ENCODE measurements at places on chromosomes 3 and 15.

GRCh38 chr3:62154457-62155148 is 218.7 kb downstream of the FEZF2 start:
- DNase-seq = no peak

DNA sequence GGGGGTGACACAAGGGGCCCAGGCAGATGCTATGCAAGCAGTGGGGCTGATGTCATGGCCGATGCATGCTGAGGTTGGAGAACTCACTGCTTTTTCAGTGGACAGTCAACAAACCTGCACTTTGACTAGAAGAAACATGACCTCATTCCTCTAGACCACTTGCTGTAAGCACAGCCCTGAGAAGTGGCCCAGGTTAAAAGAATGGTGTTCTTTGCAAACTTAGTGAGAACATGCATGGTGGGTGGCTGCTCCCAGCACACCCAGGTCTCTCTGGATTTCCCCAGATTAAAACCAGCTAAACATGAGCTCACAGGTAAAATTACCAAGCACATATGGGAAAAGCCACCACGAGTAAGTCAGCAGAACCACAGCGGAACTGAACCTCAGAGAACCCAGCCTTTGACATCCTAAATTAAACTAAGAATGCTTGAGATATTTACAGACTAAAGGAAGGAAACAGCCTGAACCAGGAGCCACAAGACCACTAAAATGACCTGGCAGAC is 15.5 kb downstream of the DLEC1 start:
- no peak for DNase-seq

DNA sequence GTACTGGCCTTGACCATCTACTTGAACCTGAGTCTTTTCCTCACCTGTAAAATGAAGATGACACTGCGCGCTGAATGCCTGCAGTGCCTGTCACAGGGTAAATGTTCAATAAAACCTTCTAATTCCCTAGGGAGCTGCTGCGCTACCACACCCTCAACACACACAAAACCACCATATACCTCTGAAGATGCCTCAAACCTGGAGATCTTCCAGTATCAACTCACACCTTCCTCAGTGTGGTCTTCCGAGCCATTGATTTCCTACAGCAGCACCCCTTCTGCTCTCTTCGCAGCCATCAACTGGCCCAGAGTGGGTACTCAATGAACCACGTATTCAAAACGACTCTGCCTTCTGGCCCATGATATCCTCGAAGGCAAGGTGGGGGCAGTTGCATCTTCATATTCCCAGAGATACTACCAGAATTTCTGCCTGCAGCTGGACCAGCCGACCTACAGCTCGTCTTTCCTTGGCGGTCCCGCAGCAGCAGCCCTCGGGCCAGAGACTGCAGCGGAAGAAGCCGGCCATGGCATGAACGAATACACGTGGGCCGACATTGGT is 695 bp downstream of the RPL32 start:
- DNase-seq = no peak

DNA sequence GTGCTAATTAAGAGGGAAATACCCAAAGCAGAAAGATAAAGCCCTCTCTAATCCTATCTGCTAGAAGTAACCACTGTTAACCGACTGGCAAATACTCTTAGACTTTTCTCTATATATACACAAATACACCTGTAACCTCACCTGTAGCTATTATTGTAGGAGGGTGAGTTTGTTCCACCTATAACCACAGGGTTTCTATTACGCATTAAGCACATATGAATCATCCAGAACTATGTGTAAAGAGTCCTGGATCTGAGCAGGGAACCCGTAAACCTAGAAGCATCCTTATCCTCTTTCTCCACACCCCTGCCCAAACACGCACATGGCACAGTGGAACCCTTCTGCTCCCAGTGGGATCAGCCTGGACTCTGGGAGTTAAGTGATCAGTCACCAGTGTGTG is 172.8 kb upstream of the C2CD4B start:
- DNase-seq = no peak

DNA sequence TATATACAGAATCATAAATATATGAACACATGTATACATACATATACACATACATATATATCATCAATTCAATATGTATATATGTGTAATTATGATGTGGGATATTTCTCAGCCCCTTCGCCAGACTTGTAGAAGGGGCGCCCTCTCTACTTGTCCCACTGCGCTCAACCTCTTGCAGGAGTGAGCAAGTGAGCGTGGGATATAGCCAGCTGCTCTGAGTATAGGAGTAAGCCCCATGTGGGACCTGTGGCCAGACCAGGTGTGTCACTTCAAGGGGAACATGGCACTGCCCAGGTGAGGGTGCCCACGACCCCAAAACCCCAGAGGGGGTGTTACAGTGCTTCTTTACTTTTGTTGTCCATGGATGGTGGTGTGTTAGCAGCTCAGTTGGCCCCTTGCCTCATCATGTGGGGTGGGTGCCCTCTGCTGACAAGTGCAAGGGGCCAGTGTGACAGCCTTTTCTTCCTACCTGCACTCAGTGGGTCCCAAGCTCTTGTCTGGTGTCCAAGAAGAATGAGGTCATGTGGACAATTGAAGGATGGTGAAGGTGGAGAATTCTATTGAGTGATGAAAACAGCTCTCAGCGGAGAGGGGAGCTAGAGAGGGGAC is 304.1 kb downstream of the UNC13C start:
- no peak for DNase-seq

- no peak for DNase-seq
Observed at GRCh38 chr3:46586738-46587246, 20.7 kb upstream of the LRRC2 start.

GRCh38 chr3:18127859-18128681 is 297.1 kb downstream of the SATB1 start:
- no peak for DNase-seq

GRCh38 chr3:197753263-197753662 is 3.6 kb downstream of the FYTTD1 start:
- no peak for DNase-seq

GRCh38 chr15:29685156-29686078 is 136.9 kb downstream of the TJP1 start:
- DNase-seq = no peak

GRCh38 chr15:41334293-41335120 is 1.8 kb downstream of the NUSAP1 start:
- DNase-seq = no peak

- DNase-seq = no peak
Observed at GRCh38 chr3:23726811-23727548, 78.8 kb upstream of the UBE2E1 start.

DNA sequence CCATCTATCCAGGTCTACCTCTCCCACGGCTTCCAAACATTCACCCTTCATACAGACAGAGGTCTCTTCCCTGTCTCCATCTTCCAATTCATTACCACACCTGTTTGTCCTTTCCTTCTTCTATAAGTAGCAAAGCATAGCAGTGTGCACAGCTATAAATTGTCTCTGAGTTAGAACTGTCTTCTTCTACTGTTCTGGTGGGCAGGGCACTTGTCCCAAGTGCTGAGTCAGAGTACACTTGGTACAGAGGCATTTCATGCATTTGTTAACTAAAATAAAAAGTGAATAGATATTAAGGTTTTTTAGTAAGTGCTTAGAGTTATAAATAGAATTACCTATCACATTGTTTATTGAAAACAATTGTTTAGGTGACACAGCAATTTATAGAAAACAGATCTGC is 150.1 kb upstream of the CCDC54 start:
- DNase-seq = no peak

- DNase-seq = no peak
Observed at GRCh38 chr3:64105816-64106215, 82.5 kb upstream of the PSMD6 start.

- DNase-seq = no peak
Observed at GRCh38 chr3:88433568-88433967, 283.8 kb downstream of the C3orf38 start.

GRCh38 chr3:45567730-45568172 is 26.8 kb upstream of the LIMD1 start:
- DNase-seq = no peak

GRCh38 chr15:62549345-62549970 is 384.4 kb upstream of the C2CD4B start:
- no peak for DNase-seq

GRCh38 chr3:31235062-31235700 is 297.5 kb upstream of the STT3B start:
- DNase-seq = no peak
